ENCODE measurements at places on chromosomes 16 and 17. TPM values are rescaled to one million over a fixed set of nuclear protein-coding genes. Genes with fewer than 3 reads are reported as not detected.

DNA sequence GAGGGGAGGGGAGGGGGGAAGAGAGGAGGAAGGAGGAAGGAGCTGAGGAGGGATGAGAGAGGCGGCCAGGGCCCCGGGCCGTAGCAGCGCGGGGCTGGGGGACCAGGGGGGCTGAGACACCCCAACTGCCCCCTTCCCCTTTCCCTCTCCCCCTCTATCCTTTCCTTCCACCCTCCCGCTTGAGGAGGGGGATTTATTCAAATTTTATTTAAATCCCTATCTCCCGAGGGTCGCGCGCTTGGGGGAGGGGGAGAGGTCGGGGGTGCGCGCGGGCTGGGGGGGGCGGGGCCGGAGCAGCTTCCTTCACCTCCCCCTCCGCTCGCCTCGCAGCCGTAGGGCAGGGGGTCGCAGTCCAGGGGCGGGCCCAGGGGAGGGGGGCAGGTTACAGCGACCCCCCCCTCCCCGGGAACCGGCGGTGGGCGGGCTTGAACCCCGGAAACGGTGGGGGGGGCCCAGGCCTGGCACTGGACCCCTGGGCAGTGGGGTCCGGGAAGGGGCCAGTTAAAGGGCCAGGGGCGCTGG, at the start of gene FBXL19:
TSS of gene FBXL19 (plus strand) at position 19 of the 522 bp plus-strand sequence. CDS start 2,183 bp downstream, outside the sequence.
- DNase-seq = no peak

- DNase-seq = no peak
Observed at GRCh38 chr16:17125671-17126070, 345.1 kb downstream of the XYLT1 start.

Gene PLA2G10
- not detected for total RNA-seq

Gene CD300LG
- not detected for total RNA-seq

DNA sequence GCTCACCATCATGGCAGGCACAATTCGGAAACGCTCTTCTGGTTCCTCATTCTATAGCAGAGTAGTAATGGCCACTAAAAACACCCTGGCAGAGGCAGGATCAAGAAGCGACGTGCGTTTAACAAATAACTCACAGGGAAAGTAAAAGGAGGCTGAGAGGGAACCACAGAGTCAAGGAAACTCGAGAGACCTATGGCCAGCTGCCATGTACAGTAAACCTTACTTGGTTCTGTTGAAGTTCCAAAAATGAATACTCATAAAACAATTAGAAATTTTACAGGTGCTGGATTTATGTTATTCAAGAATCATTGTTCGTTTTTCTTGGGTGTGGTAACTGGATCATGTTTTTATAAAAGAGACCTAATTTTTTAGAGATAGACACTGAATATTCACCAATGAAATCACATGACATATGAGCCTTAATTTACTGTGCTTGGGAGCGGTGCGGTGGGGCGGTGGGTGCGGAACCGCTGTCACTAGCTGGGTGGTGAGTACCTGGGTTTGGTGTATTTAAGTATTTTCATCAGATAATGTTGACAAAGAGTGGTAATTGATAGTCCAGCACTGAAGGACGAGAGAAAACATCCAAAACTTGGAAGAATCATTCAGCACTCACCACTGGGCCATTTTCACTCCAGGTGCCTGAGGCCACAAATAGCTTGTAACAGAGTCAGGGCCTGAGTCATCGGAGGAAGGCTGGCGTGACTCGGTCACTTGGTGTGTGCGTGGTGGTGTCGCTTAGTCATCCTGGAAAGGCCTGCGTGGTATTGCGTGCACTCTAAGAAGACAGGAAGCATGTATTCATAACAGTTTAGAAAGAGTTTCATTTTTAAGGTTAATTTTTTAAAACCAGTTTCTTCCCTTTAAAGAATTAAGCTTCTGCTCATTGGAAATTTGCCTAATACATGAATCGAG, 135.4 kb upstream of the CHMP6 start:
- peak; percentile 95 for DNase-seq

GRCh38 chr17:14393723-14394122, 92.8 kb downstream of the HS3ST3B1 start:
- DNase-seq = no peak

GRCh38 chr16:56647641-56648431, 3.9 kb upstream of the MT1B start:
- DNase-seq = no peak

GRCh38 chr17:72900654-72900971, 191.9 kb downstream of the SLC39A11 start:
- DNase-seq = no peak

Gene TP53TG3
- not detected for total RNA-seq

GRCh38 chr17:80855196-80855947, 136.3 kb upstream of the CHMP6 start:
- no peak for DNase-seq

DNA sequence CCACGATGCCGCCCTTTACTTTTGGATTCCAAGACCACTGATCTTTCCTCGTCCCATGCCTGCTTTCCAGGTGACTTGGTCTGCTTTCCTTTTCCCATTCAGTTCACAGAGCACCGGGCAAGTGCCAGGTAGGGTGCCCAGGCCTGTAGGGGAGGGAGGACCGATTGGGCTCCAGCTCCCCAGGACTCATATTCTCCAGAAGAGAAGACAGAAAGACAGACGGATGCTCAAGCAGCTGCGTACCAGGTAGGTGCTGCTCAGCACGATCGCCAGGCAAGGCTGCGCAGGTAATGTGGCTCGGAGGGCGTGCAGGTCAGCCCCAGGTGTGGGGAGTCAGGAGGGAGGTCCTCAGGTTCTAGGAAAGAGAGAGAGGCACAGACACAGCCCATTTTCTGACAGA, 67.5 kb upstream of the ZNF423 start:
- DNase-seq = no peak

Gene KCNH6
- 0.05 TPM for total RNA-seq

Gene TLE7
- not detected for total RNA-seq

DNA sequence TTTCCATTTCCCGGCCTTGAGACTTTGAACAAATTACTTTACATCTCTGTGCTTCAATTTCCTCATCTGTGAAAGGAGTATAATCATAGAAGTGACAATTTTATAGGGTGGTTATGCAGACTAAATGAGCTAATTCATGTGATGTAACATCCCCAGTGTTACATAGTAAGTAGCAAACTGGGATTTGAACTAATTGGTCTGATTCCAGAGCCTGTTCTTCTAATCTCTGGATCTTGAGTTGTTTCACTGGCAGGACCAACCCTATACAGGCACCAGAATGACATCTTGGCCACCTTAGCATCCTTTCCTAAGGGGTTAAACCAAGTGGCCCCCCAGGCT, 77.7 kb downstream of the AATF start:
- no peak for DNase-seq

DNA sequence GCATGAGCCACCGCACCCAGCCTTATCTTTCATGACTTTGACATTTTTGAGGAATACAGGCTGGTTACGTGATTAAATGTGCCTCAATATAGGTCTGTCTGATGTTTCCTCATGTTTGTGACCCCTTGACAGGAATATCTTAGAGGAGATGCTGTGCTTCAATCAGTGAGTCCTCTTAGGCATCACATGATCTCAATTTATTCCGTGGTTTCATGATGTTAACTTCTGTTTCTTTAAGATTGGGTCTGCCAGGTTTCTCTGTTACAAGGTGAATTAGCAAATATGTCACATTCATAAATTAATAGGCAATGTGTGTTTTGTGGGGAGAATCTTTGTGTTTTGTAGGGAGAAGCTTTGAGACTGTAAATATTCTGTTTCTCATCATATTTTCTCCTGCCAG, 3.3 kb downstream of the STXBP4 start:
- no peak for DNase-seq

Gene NRN1L
- not detected for total RNA-seq

DNA sequence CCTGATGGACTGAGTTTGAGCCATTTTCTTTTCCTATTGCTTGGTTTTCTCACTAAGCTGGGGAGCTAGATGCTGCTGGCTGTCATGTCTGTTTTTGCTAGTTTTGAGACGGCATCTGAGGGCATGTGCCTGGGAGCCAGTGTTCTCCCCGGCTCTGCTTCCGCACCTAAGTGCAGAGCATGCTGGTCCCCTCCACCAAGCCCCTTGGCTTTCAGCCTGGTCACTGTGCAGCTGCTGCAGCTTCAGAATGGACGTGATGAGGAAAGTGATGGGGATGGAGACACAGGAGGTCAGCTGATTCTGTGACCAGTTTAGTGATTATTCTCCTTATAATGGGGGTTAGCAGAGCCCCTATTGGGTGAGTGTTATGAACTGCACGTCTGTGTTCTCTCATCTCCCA, 28.5 kb downstream of the DNAH17 start:
- DNase-seq = no peak

Gene CIITA
- 0.65 TPM for total RNA-seq

Gene RPTOR
- 35.5 TPM for total RNA-seq

DNA sequence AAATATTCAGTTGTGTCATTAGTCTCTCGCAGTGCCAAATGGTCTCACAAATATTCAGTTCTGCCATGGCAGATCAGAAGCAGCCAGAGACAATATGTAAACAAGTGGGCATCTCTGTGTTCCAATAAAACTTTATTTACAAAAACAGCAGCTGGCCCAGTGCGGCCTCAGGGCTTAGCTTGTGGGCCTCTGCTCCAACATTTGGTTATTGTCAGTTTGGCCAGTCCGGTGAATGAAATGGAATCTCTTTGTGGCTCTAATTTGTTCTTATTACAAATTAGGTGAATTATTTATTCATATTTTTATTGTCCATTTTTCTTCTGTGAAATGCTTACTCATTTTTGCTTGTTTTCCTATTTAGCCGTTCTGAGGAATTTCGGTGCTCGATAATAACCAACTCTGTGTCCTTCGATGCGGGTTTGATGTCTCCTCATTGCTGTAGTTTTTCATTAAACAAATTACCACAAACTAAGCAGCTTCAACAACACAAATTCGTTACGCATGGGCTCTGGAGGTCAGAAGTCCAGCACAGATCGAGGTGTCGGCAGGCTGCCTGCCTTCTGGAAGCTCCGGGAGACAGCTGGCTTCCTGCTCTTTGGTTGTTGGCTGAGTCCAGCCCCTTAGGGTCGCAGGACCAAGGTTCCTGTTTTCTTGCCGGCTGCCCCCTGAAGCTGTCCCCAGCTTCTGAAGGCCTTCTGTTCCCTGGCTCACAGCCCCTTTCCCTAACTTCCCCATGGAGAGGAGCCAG, 4.1 kb upstream of the SLC38A10 start:
- DNase-seq = peak; percentile 48

DNA sequence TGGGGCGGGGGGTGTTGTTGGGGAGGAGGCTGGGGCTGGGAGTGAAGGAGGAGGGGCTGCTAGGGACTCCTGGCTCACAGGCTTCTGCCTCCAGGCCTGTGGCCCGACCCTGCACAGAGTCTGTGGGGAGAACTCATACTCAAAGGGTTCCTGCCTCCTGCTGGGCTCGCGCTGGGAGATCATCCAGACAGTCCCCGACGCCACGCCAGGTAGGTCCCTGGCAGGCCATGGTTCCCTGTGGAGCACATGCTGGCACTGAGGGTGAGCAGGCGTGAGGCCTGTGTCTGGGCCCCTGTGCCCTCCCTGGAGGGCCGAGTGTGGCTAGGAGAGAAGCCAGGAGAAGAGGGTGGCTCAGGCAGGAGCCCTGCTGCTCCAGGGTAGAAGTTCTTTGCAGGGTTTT, 4.6 kb downstream of the ITGAD start:
- DNase-seq = no peak

DNA sequence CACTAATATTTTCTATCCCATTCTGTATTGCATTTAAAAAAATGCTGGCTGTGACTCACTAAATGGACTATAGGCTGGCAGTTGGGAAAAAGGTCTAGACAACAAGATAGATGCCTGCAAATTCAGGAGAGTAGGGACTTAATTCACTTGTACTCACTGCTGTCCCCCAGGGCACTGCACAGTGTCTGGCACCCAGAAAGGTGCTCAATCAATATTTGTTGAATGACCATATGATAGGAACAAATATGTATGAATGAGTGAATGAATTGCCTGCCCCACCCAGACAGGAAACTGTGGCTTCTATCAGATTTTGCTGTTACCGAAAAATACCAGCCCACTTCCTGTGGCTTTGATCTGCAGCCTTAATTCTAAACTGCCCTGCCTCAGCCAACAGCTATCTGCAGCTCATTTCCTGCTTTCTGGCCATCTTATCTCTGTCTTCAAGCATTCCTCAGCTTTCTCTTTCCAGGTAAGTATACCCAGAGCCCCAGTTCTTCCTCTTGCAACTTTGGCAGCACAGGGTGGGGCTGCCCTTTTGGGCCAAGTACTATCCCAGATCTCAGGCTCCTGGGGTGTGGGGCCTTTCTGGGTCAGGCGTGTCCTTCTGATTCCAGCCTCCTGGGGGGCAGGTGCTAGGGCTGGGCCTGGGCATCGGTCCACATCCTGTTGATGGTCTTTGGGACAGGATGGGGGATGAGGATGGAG, 15.3 kb upstream of the TNS4 start:
- DNase-seq = no peak

Gene TNFRSF17
- not detected for total RNA-seq

DNA sequence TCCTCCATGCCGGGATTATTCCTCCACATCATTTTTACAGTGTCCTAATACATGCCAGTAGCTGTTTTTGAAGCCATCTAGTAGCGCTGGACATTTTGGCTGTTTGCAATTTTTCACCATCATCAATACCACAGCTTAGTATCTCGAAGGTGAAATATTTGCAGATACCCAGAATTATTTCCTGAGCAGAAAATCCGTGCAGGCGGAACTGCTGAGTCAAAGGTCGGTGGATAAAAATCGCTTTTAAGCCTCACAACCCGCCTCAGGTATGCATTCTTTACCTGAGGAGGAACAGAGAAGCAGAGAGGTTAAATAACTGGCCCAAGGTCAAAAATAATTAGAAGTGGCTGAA, 584 bp upstream of the TNRC6A start:
- no peak for DNase-seq

- DNase-seq = peak; percentile 42
Observed at GRCh38 chr16:8720080-8720966, 45.9 kb downstream of the ABAT start.

DNA sequence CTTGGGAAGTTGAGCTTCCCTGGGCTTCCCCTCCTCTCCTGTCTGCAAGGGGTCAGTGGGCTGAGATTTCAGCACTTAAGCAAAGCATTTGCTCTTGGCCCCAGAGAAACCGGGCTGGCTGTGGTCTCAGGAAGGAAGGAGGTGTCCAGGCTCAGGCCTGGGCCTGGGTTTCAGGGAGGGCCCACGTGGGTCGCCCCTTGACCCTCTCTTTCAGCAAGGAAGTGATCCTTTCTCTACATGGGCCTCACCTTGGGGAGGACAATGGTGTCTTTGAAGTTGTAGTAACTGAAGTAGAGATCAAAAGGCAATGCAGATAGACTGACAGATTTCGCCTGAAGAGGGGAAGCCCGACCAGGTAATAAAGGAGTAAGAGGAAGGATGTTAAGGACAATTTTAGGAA, 2.7 kb downstream of the NOD2 start:
- no peak for DNase-seq

Data from renal cortical epithelial cell (primary cell).